ENCODE measurements at places on chromosomes 6 and 20.

DNA sequence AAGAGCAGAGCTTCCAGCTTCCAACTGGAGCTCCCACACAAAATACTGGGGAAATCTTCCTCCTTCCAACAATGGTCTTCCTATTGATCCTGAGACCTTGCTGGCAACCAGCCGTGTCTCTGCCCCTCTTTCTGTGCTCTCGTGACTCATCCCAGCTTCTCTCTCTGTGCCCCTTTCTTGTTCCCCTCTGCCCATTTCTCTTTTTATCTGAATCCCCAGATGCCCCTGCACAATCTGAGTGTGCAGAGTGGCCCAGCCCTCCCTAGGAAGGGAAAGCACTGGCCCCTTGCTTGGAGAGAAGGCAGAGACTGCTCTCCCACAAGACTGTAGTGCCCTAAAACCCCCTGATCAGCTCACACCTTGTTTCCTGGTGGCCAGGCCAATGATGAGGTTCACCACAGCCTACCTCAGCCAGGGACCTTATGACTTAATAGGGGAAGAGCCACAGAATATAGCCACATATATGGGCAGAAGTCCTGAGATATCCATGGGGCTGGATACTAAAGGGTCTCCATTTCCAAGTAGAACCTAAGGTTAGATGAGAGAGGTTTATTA lies 23.1 kb upstream of the MAS1L start:
- DNase-seq: no peak

- DNase-seq: peak; percentile 34
Measured at GRCh38 chr6:22049002-22049401, 247.8 kb downstream of the PRL start.

- no peak for DNase-seq
Measured at GRCh38 chr20:40305303-40305702, 383.7 kb downstream of the MAFB start.

DNA sequence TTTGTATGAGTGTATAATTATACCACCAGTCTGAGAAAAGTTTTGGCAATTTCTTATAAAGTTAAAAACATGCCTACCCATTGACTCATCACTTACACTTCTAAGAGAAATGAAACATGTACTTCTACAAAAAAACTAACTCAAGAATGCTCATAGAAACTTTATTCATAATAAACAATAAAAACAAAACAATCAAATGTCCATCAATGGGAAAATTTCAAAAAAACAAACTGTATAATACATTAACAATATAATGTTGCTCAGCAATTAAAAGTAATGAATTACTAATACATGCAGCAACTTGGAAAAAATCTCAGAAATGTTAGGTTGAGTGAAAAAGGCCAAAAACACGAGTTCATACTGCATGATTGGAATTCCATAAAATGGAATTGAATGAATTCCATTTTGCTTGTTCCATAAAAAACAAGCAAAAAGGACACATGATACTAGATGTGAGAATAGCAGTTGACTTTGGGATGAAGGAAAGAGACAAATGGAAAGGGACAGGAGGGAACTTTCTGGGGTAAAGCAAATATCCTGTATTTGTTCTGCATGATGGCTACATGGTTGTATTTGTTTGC lies 726.6 kb downstream of the RFPL4B start:
- peak; percentile 71 for DNase-seq

DNA sequence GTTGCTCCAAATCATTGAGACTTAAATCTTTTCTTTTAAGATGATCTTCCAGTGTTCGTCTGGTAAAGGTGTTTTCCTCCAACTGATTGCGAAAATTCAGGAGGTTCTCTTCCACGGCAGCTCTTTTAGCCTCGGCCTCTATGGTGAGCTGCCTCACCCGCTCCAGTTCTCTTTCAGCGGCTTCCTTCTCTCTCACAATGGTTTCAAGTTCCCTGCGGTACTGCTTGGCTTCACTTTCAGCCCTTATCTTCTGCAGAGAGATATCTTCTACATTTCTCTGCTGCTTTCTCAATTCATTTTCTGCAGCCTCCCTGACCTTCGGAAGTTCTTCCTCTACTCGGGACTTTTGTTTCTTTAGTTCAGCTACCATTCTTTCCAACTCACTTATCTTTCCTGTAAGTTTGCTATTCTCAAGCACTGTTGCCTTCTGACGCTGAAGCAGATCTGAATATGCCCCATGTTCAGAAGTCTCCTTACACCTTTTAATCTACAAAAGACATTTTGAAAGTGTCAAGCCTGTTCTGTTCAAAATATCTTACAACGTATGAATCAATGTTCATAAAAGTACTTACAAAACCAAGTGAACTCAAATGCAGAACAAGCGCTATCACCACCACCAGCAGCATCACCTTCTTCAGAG lies 22.3 kb downstream of the DST start:
- no peak for DNase-seq

- DNase-seq: no peak
Measured at GRCh38 chr6:87082160-87082721, 12.7 kb downstream of the CGA start.

DNA sequence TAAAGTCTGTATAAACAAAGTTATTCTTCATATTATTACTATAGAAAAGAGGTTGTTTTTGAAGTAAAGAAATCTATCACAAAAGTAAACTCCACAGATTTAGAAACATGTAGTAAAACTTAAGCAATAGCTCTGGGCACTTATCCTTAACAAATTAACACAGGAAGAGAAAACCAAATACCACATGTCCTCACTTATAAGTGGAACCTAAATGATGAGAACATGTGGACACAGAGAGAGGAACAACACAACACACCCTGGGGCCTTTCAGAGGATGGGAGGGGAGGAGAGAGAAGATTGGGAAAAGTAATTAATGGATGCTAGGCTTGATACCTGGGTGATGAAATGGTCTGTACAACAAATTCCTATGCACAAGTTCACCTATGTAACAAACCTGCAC lies 57.2 kb downstream of the C6orf58 start:
- DNase-seq: no peak

- no peak for DNase-seq
Measured at GRCh38 chr20:1805161-1805581, 90.0 kb upstream of the SIRPA start.

- DNase-seq: peak; percentile 16
Measured at GRCh38 chr20:3203315-3204123, 963 bp downstream of the DDRGK1 start.

- peak; percentile 28 for DNase-seq
Measured at GRCh38 chr6:64737418-64737817, 969.6 kb downstream of the EYS start.

GRCh38 chr6:80544976-80545722 lies 438.7 kb downstream of the BCKDHB start:
- no peak for DNase-seq

- DNase-seq: no peak
Measured at GRCh38 chr20:36340593-36340990, 34.5 kb downstream of the DLGAP4 start.

- DNase-seq: no peak
Measured at GRCh38 chr20:2327620-2328555, 32.1 kb downstream of the TGM3 start.

DNA sequence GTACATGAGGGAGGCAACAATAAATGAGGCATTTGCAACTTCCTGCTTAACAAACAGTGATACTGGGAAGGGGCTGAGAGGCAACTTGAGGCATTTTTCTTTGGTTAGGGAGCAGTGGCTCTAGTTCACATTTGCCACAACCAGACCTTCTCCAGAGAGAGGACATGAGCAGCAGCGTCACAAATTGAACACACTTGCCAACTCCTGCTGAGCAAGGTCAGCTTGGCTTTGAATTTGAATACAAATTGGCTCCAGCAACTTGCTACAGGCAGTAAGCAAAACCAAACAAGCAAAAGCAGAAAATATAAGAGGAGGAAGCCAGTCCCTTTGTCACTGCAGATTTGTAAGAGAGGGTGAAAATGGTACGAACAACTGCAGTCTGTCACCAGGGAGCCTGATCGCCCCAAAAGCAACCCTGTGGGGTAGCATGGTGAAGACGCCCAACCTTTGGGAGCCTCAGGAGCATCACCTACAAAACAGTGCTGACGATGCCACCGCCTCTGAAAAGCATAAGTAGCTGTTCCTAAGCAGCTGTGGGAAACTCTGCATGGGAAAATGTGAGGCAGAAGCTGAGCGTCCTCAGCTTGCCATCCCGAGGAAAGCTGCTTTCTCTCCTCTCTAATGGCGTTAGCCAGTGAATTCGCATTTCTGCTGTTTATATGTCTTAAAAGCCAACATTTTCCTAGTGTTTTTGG lies 378.7 kb downstream of the RNGTT start:
- DNase-seq: peak; percentile 7

DNA sequence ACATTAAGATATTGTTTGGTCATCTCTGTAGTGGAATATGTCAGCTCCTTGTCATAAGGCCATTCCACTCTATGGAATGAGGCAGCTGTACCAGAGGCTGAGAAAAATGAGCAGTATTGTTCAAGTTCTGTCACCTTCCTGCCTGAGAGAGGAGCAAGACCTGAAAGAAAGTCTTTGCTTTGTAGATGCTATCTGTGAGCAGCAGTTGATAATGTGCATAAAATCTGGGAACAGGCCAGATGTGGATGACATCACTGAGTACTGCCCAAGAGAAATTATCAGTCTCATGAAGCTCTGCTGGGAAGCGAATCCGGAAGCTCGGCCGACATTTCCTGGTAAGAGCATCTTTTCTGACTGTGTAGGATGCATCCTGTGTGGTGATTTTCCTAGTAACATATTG lies 16.8 kb downstream of the RIPK1 start:
- DNase-seq: no peak

GRCh38 chr6:25346064-25346463 lies 66.9 kb downstream of the CARMIL1 start:
- no peak for DNase-seq

GRCh38 chr20:36030149-36030548 lies 61.8 kb downstream of the CNBD2 start:
- peak; percentile 58 for DNase-seq

GRCh38 chr20:9994676-9995075 lies 40.1 kb upstream of the ANKEF1 start:
- no peak for DNase-seq

GRCh38 chr20:22371843-22372242 lies 212.5 kb downstream of the FOXA2 start:
- DNase-seq: peak; percentile 56

GRCh38 chr6:166351715-166352285 lies 9.5 kb upstream of the SFT2D1 start:
- peak; percentile 55 for DNase-seq

GRCh38 chr6:6332811-6333244 lies 12.4 kb upstream of the F13A1 start:
- no peak for DNase-seq

DNA sequence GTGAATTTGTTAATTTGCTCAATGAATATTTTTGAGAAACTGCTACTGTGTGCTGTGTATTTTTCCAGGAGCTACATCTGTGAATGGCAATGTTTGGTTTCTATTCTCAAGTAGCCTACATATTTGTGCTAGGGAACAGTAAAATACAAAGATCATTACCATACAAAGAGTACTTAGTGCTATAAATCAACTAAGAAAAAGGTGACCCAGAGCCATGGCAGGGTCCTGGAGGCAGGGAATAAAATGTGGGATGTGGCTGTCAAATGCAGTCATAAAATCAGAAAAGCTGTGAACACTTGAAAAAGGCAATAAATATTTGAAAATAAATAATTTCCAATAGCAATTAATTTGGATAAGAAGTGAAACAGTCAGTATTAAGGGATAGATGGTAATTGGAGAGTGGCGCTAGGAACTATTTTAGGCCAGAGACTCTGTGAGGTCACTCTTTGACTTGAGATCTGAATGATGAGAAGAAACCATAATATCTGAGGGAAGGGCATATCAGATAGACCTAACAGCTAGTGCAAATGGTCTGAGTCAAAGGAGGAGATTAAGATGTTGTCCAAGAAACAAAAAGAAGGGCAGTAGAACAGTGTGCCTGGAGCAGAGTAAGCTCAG lies 98.8 kb downstream of the MANEA start:
- DNase-seq: no peak

- peak; percentile 21 for DNase-seq
Measured at GRCh38 chr6:21438986-21439352, 154.6 kb upstream of the SOX4 start.

- DNase-seq: no peak
Measured at GRCh38 chr6:168607272-168608112, 166.5 kb downstream of the SMOC2 start.

GRCh38 chr6:111711984-111712752 lies 106.5 kb upstream of the TRAF3IP2 start:
- peak; percentile 95 for DNase-seq

GRCh38 chr6:78589436-78589835 lies 277.9 kb upstream of the IRAK1BP1 start:
- DNase-seq: no peak

DNA sequence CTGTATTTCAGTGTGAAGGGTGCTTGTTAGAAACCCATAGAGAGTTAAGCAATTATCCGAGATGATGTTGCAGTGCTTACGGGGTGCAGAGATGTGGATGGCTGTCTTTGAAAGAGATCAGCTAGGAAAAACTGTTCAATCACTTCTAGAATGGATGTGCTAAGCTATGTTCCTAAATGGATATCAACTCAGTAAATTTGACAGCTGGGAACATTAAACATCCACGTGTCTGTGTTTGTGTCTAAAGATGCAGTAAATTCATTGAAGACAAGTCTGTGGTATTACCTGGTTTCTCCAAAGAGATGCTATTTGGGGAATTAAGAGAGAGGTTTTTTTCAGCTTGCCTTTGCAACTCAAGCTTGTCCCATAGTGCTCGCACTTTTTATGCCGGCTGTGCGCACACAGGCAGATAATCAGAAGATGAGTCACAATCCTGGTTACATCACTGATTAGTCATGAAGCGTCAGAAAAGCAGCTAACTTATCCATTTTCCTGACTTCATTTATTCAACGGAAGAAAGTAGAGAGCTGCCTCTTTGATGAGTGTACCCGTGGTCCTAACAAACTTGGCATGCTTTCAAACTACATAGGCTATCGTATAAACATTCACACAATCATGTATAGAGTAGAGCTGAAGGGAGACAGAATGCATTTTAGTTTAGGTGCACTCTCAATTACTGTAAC lies 691.7 kb upstream of the SLC35B3 start:
- peak; percentile 73 for DNase-seq

- DNase-seq: no peak
Measured at GRCh38 chr6:9621276-9621675, 793.6 kb downstream of the TFAP2A start.

DNA sequence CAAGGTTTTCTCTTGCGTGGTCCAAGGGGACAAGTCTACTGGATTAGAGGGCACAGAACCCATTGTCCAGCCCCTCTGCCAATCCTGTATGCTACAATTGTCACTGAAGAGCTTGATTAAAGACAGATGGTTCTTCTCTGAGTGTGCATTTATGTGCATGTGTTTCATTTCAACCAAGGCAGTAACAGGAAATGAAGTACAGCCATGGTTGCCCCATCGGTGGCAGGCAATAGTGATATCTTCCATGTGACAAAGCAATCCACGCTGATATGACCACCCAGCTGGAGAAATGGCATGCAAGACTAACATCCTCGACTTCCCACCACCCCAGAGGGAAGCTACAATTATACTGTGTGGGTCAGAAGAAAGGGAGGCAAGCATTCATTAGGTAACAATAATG lies 85.5 kb downstream of the UNC5CL start:
- no peak for DNase-seq

- DNase-seq: no peak
Measured at GRCh38 chr6:49913636-49914375, 47.5 kb upstream of the CRISP1 start.
